Motor neuron (in vitro differentiated cells): ENCODE measurements at places on chromosomes 1 and 21. TPM values are rescaled to one million over a fixed set of nuclear protein-coding genes. Genes with fewer than 3 reads are reported as not detected.

AADACL3 gene
- total RNA-seq = 0.13 and 0.18 TPM in 2 replicates

C1QTNF12 gene
- total RNA-seq = 1.3 TPM in 2 replicates

SERTAD4 gene
- total RNA-seq = 5.9 and 6.4 TPM in 2 replicates

MX2 gene
- total RNA-seq = 1.3 and 3.0 TPM in 2 replicates

ANGPTL3 gene
- total RNA-seq = 1.1 and 4.7 TPM in 2 replicates

SDHC gene
- 45.0 and 48.9 TPM in 2 replicates for total RNA-seq

CD164L2 gene
- total RNA-seq = 0.60 and 0.70 TPM in 2 replicates
